ENCODE measurements at places on chromosomes 1 and 21. TPM values are rescaled to one million over a fixed set of nuclear protein-coding genes. Genes with fewer than 3 reads are reported as not detected.

The PKP1 gene
- total RNA-seq, result not detected

The FABP3 gene
- total RNA-seq, result 18.5 TPM

The RNU1-4 gene
- not detected for total RNA-seq

The GPR52 gene
- not detected for total RNA-seq

Measured in MG63 (cell line).